ENCODE measurements at places on chromosomes 13 and 19. TPM values are rescaled to one million over a fixed set of nuclear protein-coding genes. Genes with fewer than 3 reads are reported as not detected.

The PLVAP gene
- 35.6 TPM for polyA plus RNA-seq

The MUC16 gene
- 0.78 TPM for polyA plus RNA-seq

The TNFRSF19 gene
- polyA plus RNA-seq, result 6.8 TPM

The LYPD5 gene
- polyA plus RNA-seq, result 0.81 TPM

The ZNF628 gene
- polyA plus RNA-seq, result 5.6 TPM

The PPP1R13L gene
- polyA plus RNA-seq, result 11.0 TPM

- H3K36me3 ChIP-seq, result no peaks in the 10 kb centered on the region
- H3K27ac ChIP-seq, result no peak overlapping the region
- DNase-seq, result no peak
- no peaks in the 10 kb centered on the region for H3K27me3 ChIP-seq
Measured at GRCh38 chr13:25478186-25478585, 106.4 kb downstream of the ATP8A2 start.

GRCh38 chr19:4139614-4140236, 13.7 kb upstream of the CREB3L3 start:
- H3K4me1 ChIP-seq, result peaks cover 29% of the 10 kb centered on the region
- no peak overlapping the region for H3K4me3 ChIP-seq
- no peak overlapping the region for H3K27ac ChIP-seq
- peak; percentile 70 for DNase-seq
- H3K27me3 ChIP-seq, result no peaks in the 10 kb centered on the region

DNA sequence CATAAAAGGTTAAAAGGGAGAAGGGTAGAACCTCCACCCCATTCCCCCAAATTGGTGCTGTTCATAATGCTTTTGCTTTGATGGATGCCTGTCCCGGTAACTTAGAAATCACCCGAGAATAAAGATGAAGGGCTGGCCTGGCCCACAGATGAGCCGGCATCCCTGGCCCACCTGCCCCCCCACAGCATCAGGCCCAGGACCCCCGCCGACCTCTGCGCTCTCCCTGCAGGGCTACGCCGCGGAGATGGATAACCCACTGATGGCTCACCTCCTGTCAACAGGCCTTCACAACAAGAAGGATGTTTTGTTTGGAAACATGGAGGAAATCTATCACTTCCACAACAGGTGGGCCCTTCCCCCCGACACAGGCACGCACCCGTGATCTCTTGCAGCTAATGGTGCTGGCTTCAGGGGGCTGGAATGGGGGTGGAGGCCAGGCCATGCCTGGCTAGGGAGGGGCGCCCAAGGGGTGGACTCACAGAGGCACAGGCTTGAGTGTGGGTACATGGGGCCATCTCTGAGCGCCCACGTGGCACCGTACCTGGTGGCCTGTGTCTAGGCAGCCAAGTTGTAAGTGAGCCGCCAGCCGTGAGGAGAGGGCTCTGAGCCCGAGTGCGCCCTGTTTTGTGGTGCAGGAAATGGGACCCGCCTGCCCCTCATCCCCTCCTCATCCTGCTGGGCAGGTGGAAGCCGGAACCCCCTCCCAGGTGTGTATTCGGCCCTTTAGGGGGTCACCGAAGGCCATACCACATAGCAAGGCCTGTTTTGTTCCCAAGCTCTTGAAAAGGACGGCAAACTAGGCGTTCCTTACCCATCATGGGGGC, 23.2 kb upstream of the F7 start:
- no peak for DNase-seq
- H3K27ac ChIP-seq, result no peak overlapping the region
- H3K4me1 ChIP-seq, result no peaks in the 10 kb centered on the region

- no peak overlapping the region for H3K27ac ChIP-seq
- no peaks in the 10 kb centered on the region for H3K36me3 ChIP-seq
Measured at GRCh38 chr13:48906200-48906599, 69.5 kb upstream of the FNDC3A start.

GRCh38 chr19:12159773-12160414, 3.0 kb upstream of the ZNF136 start:
- no peak for DNase-seq
- no peak overlapping the region for H3K27ac ChIP-seq
- no peaks in the 10 kb centered on the region for H3K36me3 ChIP-seq
- no peak overlapping the region for H3K4me3 ChIP-seq
- peaks cover 9% of the 10 kb centered on the region for H3K4me1 ChIP-seq

DNA sequence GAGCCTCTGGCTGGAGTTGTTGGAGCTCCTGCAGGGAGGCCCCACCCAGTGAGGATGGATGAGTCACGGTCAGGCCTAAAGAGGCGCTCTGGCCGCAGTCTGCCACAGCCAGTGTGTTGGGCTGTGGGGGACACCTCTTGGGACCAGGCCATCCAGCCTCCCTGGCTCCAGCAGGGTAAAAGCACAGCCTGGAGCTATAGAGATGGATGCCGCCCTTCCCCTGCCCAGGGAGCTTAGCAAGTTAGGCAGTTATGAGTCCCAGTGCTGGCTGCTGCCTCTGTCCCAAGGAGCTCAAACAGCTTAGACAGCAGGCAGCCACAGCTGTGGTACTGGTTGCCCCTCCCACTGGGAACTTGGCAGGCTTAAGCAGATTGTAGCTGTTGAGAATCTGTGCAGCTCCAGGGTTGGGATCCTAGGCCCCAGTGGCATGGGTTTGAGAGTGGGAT, 100.9 kb downstream of the NDFIP2 start:
- no peaks in the 10 kb centered on the region for H3K36me3 ChIP-seq
- no peaks in the 10 kb centered on the region for H3K4me1 ChIP-seq
- no peak overlapping the region for H3K4me3 ChIP-seq
- no peak overlapping the region for H3K27ac ChIP-seq
- DNase-seq, result no peak

Data from large intestine (tissue), 12 donors.